ENCODE measurements at places on chromosomes 12 and 14.
A peak's percentile ranks its signal among the peaks of the same experiment; 100 is the strongest.

GRCh38 chr12:89051065-89051677 lies 301.1 kb downstream of the DUSP6 start:
- DNase-seq = peak; percentile 31

DNA sequence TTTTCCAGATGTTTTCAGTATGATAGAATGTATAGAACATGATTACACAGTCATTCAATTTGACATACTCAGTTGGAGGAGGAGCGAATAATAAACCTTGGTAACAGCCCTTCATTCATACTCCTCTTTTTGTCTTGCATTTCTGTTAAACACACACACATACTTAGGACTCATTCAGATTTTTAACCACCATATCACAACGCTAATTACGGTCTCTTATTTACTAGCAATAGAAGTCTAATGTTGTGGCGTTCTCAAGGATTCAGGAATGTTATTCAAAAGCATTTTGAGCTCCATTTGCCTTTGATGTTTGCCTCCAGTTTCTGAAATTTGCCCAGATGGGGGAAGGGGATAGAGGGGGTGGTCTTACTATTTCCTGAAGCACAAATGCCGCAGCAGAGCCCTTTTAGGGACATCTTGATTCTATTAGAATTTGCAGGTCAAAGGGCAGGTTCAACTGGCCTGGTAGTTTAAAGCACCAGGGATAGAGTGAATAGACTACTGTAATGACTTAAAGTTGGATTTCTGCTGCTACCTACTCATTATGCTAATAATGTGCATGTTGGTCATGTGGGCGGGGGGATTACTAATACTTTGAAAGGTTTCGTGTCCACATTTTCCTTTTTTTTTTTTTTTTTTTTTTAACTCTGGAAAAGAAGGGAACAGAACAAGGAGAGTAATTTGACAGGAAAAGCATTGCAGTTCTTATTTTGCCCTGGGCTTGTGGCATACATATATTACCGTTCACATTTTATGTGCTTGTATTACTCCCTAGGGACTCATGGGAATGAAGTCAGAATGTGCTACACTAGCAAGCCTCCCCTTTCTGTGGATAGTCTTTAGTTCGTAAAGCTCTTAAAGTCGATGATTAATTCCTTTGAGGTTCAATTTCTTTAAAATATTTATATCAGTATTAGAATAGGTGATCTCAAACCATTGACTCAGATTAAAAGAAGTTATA lies 226.8 kb downstream of the FBXL14 start:
- no peak for DNase-seq

DNA sequence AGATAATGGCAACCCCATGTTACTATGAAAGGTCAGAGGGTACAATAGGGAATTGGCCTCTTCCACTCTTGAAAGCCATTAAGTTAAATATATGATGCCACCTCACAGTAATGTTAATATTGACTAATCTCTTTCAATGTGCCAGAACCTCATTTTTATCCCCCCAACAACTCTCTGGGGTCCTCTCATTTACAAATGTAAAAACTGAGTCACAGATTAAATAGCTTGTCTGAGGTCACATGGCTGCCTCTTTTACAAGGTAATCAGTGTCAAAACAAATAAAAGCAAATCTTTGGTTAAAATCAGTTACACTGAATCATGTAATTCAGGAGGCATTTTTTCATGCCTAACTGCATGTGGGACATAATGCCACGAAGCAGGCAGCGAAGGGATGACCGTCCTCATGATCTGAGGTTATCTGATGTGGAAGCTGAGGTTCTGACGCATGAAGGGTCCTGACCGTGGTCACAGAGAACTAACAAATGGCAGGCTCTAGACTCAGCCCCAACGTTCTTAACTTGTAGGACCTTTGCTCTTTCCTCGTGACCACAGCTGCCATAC lies 78.5 kb downstream of the PTPN21 start:
- no peak for DNase-seq

- no peak for DNase-seq
These were observed 53.4 kb downstream of the SPTB start for GRCh38 chr14:64826333-64826732.

DNA sequence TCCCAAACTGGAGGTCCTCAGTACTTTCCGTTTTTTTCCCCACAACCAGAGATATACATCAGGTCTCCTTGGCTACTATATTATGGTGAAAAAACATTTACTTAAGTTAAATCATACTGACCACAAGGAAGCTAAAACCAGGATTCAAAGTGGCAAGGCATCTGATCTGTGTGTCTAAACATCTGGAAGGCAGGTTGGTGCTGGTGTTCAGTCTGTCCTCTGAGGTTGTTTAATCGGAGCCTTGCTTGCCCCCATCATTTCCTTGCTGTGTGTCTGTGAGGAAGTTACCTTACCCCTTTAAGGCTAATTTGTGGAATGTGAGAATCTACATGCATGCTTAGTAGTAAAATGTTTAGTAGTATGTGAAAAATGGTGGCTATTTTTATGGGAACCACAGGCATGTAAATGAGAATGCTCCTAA lies 75.6 kb downstream of the GALNT4 start:
- DNase-seq = no peak

DNA sequence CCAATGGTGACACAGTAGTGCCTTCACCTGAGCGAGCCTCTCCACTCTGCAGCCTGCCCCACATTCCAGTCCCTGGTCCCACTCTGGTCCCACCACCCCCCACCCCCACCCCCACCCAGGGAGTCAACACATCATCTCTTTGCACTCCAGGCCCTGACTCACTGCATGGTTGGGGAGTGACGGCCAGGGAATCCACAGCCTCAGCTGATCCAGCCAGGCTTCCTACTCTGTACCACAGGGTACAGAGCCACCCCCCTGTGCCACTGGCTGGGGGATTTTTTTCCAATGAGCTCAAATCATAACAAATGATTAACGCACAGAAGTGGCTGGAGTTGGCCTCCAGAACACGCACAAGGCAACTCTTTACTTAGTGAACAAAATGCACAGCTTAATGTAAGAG lies 233.7 kb downstream of the NTF3 start:
- DNase-seq = no peak

DNA sequence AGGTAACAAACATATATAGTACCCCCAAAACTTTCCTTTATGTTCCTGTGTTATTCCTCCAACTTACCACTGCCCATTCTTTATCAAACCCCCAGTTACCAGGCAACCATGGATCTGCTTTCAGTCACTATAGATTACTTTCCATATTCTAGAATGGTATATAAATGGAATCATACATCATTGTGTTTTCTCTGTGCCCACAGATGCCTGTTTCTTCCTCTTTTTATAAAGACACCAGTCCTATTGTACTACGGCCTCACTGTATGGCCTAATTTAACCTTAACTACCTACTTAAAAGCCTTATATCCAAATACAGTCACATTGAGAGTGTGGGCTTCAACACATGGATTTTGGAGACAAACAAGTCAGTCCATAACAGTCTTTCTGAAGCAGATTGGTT lies 2.6 kb downstream of the TAS2R14 start:
- DNase-seq = no peak

DNA sequence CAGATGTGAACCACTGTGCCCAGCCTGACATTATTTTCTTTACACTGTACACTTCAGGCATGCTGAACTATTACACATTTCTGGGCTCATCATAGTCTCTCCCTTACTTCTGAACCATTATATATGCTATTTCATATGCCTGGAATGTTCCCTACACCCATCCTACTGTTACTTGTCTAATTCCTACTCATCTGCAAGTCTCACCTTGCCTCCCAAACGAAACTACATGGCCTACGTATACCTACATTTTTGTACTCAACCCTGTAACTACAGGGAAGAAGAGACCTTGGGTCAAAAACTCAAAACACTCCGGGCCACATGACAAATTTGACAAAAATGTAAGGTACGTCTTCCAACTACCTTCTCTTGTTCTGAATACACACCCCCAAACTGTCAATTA lies 9.5 kb upstream of the EEA1 start:
- no peak for DNase-seq

DNA sequence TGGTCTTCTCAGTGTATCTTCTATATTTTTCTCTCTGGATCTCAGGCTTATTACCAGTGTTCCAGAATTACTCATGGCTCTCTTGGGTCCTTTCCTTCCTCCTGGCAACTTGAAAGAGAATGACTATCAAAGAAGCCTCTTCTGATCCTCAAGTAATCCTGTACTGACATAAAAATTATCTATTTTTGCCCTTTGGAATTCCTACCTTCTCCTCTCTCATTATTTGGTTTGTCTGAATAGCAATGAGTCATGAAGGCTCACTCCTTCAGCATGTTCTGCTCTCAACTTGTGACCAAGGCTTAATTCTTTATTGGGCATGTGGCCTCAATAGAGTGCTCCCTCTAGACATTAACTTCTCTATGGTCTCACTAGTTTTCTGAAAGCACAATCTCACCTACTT lies 553.6 kb upstream of the ATP2B1 start:
- no peak for DNase-seq

- DNase-seq = no peak
These were observed 167.5 kb downstream of the MDGA2 start for GRCh38 chr14:47507861-47508260.

- no peak for DNase-seq
These were observed 168.5 kb upstream of the RTL1 start for GRCh38 chr14:101072070-101072469.

- peak; percentile 12 for DNase-seq
These were observed 4.2 kb downstream of the TDP1 start for GRCh38 chr14:89959853-89960445.

- no peak for DNase-seq
These were observed 1028.9 kb upstream of the TMEM132C start for GRCh38 chr12:127238107-127238506.

- no peak for DNase-seq
These were observed 3.9 kb upstream of the PPP1R1A start for GRCh38 chr12:54592316-54592715.

DNA sequence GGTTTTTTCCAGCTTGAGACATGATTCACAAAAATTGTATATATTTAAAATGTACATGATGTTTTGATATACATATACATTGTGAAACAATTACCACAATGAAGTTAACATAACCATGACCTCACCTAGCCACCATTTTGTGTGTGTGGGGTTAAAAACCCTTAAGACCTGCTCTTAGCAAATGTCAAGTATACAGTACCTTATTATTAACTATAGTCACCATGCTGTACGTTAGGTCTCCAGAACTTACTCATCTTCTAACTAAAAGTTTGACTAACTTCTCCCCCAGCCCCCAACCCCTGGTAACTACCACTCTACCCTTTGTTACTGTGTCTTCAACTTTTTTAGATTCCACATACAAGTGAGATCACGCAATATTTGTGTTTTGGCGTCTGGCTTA lies 52.6 kb downstream of the EIF2S3B start:
- DNase-seq = no peak

GRCh38 chr12:114974826-114975639 lies 291.1 kb upstream of the TBX3 start:
- DNase-seq = no peak

DNA sequence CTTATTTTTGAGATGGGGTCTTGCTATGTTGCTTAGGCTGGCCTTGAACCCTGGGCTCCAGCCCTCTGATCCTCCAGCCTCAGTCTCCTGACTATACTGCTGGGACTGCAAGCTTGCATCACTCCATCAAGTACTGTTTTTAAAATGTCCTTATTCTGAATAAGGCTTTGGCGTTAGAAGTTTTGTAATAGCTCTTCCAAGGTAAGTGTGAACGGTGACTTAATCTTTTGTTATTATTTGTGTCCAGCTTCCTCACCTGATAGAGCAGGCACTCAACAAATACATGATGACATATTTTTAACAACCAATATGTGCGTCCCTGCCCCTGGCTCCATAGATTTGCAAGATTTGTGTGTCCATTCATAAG lies 1.4 kb downstream of the C1RL start:
- DNase-seq = no peak

DNA sequence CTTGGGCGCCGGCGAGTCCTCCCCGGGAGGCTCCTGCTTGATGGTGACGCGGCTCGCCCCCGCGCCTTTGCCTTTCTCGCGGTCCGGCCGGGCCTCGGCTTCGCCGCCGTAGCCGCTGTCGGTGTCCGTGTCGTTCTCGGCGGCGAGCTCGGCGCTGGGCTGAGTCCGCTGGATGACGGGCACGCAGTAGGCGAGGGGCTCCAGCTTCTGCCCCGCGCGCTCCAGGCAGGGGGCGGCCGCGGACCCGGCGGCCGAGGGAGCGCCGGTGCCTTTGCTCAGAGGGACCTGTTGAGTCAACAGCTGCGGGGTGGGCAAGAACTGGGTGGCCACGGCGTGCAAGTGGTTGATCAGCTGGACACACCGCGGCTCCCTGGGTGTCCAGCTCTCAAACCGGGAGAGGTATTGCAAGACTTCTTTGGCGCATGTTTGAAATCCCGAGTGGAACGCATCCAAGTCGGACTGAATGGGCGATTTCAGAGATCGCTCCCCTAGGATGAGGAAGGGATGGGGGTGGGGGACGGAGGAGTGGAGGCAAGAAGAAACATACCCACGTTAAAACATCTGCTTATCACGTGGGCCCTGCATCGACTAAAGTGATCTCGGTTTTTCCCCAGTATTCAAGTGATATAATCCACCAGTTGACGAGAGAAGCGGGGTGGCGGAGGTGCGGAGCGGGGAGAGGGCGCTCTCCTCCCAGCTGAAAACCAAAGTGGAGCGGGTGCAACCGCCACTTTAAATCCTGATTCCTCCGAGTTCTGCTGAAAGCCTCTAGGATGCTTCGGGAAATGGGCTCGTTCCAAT lies 2.0 kb downstream of the BHLHE41 start:
- no peak for DNase-seq

GRCh38 chr12:66279123-66279712 lies 23.1 kb upstream of the HELB start:
- peak; percentile 56 for DNase-seq

DNA sequence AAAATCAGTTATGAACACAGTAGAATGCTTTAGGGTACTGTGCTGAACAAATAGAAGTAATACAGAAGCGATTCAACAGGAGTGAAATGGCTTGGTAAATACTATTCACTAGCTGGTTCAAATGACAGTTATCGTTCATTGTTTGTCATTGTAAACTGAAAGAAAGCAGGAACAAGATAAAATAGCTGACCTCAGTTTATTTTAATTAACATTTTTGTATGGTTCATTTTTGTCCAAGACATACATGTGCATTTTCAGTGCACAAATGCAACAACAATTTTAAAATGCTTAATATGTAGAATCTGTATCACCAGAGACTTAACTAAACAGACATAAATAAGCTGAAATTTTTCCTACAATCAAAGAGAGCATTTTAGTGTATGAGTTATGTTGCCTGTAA lies 49.9 kb downstream of the ALX1 start:
- no peak for DNase-seq

DNA sequence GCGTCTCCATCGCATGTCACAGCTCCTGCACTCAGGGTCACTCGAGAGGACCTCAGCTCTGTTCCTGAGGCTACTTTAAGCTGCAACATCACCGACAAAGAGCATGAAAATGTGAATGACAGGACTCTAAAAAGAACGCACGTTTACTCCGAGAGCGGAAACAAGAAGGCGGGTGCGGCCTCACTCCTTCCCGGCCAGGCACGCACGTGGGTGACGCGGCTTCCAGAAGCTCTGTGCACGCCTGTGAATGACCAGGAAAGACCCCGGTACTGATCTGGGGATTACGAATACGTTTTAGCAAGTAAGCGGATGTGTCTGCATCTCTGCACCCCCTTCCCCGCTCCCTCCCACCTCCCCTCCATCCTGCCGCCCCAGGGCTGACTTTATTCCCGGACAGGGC lies 15.2 kb upstream of the GALNT9 start:
- no peak for DNase-seq

- DNase-seq = no peak
These were observed 44.2 kb downstream of the SLC6A12 start for GRCh38 chr12:169528-170370.
